ENCODE measurements at places on chromosomes 5 and 9.

GRCh38 chr5:150441813-150442698 is 7.5 kb downstream of the RPS14 start:
- DNase-seq, result peak; percentile 43

DNA sequence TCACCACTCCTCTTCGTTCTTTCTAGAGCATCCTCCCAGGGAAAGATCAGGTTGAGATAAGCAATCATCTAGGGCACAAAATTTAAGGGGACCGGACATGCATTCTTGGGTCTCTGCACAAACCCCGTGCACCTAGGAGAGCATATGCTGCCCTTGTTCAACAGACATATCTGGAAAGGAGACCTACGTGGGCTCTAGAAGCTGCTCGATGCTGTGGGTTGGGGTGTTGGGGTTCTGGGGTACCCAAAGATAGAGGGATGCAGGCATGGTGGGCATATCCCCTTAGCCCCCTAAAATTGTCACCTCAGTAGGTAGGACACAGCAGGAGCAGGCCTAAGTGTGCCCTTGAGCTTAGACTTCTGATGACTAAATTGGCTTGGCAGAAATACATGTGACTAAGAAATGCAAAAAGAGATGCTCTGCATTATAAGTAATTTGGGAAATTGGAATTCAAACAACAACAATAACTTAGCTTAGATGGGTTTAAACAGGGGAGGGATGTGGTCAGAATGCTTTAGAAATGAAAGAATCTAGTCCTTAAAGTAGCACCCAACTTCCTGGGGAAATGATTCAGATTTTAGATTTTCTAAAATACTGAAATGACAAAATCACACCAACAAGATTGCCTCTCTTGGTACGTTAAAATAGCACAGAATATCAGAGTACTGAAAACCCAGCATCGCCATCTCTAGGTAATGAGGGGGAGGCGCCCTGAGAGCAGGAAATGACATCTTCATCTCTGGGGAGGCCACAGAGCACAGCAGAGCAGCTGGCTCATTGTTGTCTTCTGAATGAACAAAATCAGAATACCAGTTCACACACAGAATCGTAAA is 172.3 kb downstream of the GNA14 start:
- no peak for DNase-seq

- peak; percentile 94 for DNase-seq
Observed at GRCh38 chr9:106921341-106921899, 58.5 kb downstream of the ZNF462 start.

- no peak for DNase-seq
Observed at GRCh38 chr5:10524376-10525123, 39.3 kb upstream of the ANKRD33B start.

DNA sequence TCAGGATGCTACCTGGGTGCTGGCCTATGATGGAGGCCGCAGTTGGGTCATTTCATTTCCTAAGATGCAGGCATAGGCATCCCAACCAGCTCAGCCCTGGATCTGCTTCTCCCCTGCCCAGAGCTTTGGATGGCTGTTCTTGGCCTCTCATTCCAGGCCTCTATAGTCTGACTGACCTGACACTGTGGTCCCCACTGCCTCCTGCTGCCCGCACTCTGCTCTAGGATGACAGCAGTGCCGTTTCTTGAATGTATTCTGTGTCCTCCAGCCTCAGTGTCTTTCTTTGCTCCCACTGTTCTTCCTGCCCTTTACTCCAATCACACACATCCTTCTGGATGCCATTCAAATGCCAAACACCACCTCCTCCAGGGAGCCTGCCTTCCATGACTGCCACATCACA is 235.7 kb downstream of the HSPA4 start:
- peak; percentile 59 for DNase-seq

GRCh38 chr5:135437796-135438560 is 9.2 kb downstream of the DCANP1 start:
- DNase-seq, result no peak

- peak; percentile 62 for DNase-seq
Observed at GRCh38 chr5:37668524-37669047, 171.3 kb downstream of the GDNF start.

DNA sequence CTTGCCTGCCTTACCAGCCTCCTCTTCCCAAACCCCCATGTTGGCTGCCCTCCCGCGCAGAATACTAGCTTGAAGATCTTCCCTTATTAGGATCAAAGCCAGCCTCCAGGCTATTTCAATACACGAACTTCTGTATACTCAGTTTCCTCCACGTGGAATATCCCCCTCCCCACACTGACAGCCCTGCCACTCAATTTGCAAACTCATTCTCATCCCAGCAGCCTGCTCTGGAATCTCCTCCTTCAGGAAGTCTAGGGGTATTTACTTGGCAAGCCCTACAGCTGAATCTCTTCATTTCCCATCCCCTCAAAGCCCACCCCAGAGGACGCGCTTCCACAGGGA is 157.0 kb upstream of the SMIM23 start:
- no peak for DNase-seq
